ENCODE measurements at places on chromosomes 4 and X.

GRCh38 chr4:125750828-125751466 is 436.2 kb downstream of the FAT4 start:
- no peak for DNase-seq

DNA sequence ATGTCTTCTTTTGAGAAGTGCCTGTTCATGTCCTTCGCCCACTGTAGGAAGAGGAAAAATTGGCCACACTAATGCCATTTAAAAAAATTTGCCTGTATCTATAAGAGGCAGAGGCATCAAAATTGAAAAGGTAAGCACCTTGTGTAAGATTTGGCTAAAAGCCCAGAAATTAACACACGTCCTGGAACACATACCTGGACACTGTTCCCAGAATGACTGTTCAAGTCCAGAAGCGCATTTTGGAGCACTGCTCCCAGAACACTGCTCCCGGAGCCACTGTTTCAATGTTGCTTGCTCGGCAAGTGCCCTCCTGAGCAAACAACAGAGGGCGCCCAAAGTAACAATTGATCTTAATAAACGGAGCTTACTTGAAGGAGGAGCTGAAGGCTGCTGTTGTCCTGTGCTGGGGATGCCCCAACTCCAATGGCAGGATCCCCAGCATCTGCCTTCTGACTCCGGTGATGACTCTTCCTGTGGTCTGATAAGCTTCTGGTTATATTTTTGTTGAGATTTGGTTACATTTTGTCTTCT is 1958.6 kb downstream of the C4orf33 start:
- DNase-seq: no peak

- DNase-seq: no peak
Observed at GRCh38 chr4:153212736-153213135, 8.5 kb downstream of the TRIM2 start.

DNA sequence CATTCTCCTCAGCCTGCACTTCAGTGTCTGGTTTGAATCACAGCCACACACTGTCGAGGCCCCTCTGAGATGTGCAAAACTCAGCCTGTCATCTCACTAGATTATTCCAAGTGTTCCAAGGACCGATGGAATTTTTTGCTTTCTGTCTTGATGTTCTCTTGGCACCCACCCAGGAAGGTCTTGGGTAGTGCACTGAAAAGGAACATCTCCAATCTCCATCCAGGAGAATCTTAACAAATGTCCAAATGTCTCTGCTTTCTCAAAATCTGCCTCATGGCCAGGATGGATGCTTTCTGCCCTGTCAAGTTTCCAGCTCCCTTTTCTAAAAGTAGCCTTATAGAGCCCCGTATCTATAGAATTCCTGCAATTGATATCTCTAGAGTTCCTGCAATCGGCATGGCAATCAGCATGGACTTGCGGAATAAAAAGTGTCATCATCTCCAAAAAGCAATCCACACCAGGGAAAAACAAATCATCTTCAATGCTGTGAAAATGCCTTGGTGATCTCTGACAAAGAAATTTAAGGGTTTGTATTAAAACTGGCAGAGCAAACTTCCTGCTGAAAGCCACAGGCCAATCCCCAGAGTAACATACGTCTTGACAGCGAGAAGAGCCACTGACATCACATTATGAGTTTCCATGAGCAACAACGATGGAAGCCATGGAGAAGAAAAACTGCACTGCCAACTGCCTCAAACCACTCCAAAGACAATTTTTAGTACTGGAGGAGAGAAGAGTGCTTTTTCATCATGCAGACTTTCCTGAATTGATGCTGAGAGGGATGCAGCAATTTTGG is 215.3 kb upstream of the FAM9B start:
- DNase-seq: no peak

DNA sequence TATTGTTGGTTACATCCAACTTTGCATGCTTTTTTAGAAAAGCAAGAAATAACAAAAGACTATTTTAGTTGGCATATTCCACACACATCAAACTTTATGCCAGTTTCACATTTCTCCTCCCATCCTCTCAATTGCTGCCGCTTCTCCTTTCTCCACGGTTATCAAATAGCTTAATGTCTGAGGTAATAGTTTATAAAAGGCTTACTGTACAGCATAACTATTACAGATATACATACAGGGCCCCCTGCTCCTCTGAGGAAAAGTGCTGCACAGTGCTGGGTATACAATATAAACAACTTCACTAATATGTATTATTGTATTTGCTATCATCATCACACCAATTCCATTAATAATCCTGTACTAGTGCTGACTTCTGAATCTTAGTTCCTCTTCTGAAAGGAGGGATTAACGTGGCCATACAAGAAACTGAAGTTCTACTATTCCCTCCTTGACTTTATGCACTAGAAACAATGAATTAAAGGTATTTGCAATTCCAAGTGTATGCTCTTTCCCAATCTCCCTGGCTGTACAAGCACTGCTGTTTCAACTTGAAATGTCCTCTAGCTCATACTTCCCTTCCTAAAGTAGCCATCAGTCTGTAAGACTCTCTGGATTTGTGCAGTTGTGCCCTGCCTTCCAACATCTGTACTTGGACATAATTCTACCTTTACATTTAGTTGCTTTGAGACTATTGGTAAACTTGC is 2.5 kb downstream of the CCNI start:
- no peak for DNase-seq

- DNase-seq: no peak
Observed at GRCh38 chr4:177093964-177094363, 215.7 kb upstream of the NEIL3 start.

DNA sequence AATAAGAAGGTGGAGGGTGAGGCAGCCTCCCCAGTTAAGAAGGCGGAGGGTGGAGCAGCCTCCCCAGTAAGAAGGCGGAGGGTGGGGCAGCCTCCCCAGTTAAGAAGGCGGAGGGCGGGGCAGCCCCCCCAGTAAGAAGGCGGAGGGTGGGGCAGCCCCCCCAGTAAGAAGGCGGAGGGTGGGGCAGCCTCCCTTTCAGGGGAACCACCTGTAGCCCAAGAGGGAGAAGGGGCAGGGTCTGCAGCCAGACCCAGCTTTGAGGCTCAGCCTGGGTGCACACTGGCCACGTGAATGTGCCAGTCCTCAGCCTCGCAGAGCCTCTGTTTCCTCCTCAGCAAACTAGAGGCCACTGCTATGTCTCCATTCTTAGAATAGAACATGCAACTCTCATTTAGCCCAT is 52.6 kb downstream of the HMX1 start:
- DNase-seq: no peak

DNA sequence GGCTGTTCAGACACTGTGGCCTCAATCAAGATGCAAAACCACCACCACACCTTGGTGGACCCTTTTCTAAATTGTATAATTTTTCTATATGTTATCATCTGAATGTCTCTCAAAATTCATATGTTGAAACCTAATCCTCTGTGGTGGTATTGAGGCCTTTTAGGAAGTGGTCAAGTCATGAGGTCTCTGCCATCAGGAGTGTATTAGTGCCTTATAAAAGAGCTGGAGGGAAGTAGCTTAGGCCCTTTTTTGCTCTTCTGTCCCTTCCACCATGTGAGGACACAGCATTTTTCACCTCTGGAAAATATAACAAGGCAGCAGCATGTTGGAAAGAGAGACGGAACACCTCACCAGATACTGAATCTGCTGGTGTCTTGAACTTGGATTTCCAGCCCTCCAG is 30.5 kb upstream of the DKK2 start:
- DNase-seq: no peak

- DNase-seq: no peak
Observed at GRCh38 chr4:623914-624566, 1.3 kb upstream of the PDE6B start.

- DNase-seq: no peak
Observed at GRCh38 chr4:55498051-55498450, 48.7 kb downstream of the CLOCK start.

GRCh38 chr4:73922766-73923630 is 53.8 kb downstream of the CXCL1 start:
- DNase-seq: no peak

DNA sequence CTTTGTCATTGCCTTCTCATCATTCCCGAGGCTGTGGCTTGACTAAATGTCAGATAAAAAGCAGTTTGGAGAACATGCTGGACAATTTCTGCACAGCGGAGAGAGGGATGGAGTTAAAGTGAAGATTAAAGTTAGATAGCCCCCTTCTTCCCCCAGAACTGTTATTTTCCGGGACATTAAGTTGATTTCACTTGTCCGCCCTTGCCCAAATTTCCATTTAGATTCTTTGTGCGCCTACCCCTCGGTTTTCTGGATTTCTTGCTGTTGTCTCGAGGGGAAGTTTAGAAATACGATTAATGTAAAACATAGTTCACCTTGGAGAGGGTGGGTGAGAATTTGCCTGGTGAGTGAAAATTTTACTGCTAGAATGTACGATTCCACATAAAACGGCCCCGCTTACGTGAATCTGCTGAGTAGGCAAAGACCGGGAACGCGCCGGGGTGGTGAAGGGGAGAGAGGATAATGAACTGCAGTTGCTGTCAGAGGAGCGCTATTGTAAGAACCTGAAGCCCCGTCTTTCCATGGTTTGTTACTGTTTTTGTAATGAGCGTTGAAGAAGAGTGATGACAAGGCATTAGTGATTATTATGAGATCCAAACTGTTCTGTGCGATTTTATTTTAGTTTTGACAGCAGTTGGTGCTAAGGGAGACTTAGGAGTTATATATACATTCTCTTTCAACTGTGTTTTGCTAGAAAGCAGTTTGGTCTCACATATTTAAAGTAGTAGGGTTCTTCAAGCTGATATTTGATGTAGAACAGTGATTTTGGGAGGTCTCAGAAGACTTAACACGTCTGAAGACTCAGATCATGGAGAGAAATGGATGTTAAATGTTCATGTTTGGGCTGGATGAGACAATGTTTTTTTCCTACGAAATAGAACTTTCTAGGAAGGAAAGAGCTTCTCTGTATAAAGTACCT is 73.0 kb downstream of the AFF1 start:
- DNase-seq: no peak

- DNase-seq: no peak
Observed at GRCh38 chr4:151228189-151229119, 48.5 kb upstream of the PRSS48 start.

- DNase-seq: no peak
Observed at GRCh38 chr4:165288226-165288625, 39.2 kb upstream of the MSMO1 start.

DNA sequence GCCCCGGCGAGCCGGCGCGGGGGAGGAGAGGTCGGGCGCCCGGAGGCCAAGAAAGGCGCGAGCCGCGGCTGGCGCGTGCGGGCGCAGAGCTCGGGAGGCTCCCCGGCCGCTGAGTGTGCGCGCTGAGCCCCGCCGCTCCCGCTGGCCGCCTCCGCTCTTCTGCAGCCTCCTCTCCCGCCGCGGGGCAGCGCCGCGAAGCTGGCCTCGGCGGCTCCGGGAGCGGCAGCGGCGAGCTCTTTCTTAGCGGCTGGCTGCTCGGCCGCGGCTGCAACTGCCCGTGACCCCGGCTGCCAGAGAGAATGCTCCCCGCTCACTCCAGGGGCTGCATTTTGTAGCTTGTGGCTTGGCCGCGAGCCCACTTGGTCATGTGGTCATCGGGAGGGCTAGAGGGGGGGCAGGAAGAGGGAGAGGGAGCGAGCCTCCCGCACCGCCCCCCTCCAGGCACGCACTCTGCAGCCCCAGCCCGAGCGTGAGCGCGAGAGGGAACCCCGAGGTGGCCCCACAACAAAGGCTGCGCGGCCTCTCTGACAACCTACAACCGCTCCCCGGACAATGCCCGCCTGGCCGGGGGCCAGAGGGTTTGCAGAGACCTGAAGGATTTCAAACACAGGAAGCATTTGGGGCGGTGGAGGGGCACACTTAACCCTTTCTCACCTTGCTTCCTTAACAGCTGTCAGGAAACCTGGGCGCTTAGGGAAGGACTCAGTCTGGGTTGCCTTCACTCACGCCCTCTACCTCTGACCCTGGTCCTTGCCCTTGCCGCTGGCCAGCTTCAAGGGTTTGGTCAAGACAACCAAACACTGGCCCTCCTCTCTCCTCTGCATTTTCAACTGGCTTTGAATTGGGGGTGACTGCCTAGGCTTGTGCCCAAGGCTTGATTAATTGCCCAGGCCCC is at the start of gene APLN:
Gene APLN, minus strand, starts transcription at position 305 of the 895 bp plus-strand sequence. CDS start 326 bp downstream, outside the sequence.
- DNase-seq: no peak

DNA sequence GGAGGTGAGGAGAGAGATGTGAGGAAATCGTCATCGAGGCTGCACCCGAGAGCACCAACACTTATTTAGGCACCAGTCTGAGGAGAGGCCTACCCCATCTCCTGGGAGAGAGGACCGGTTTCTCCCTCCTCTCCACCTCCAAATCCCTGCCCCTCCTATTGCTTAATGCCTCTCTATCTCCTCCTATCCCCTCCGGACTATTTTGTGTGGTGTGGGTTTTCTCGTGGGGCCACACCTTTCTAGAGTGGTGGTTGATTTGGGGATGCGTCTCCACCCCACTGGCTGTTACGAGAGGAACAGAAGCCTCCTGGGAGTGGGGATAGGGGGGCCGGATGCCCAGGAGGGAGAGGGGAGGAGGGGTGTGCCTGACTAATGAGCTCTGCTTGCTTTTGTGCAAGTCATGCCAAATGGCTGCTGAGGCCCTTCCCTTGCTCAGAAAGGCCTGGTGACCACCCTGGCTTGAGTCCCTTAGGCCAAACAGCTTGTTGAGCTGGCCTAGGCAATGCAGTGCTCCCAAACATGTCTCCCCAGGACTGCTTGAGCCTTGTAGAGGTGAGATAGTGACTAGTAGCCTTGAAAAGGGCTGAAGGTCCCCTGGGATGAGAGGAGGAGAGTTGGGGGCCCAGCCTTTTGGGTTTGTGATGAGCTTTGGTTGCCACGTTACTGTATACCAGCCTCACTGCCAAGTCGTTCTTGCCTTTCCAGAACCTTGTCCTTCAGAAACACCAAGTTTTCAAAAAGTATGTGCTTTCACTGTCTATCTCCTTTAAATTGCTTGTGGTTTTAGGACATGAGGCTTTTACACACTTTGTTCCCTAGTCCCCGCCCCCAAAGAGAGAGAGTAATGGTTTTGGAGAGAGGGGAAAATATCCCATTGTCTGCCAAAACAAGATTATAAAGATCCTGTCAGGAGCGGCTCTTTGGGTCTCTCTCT is 1.2 kb downstream of the MSN start:
- no peak for DNase-seq

- no peak for DNase-seq
Observed at GRCh38 chr4:127103681-127104115, 529.1 kb upstream of the INTU start.

- DNase-seq: no peak
Observed at GRCh38 chrX:100098660-100099375, 311.3 kb downstream of the PCDH19 start.

GRCh38 chr4:184402740-184403383 is 71.5 kb downstream of the IRF2 start:
- DNase-seq: no peak

DNA sequence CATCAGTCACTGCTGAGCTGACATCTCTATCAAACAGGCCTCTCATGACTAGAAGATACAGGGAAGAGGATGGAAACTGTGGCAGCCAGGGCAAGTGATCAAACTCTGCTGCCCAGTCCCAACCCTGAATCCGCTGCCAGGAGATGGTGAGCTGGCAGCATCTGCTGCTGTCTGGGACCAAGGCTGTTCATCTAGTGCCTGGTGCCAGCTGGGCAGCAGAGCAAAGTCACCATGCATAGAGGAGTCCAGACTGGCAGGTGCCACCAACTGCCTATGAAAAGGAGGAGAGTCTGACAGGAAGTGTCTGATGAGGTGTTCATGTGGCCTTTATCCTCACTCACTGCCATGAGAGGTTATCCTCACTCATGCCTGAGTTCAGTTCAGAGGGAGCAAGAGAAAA is 518.9 kb downstream of the MID1IP1 start:
- no peak for DNase-seq

GRCh38 chr4:137065311-137065710 is 467.0 kb downstream of the PCDH18 start:
- DNase-seq: no peak

- no peak for DNase-seq
Observed at GRCh38 chr4:158610790-158611189, 60.9 kb downstream of the C4orf46 start.
